Cerebellar nuclear complex (tissue), 1 donor: ENCODE measurements at places on chromosomes 4 and X.
A peak's percentile ranks its signal among the peaks of the same experiment; 100 is the strongest.

DNA sequence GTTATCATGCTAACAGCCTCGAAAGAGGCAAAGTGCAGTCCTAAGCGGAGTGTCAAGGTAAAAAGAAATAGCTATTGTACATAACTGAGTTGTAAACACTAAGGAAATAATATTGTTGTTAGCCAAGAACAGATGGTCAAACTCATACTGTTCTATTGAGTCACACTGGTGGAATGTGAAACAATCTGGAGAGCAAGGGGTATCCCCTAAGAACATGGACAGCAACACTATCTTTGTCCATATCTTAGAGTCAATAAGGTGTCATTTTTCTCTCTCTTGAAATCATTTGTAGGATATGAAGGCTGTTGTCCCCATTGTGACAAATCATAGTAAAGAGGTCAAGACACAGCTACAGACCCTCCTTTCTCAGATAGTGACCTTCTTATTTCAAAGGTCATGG is 4.5 kb upstream of the PDGFC start:
- no peak for DNase-seq

DNA sequence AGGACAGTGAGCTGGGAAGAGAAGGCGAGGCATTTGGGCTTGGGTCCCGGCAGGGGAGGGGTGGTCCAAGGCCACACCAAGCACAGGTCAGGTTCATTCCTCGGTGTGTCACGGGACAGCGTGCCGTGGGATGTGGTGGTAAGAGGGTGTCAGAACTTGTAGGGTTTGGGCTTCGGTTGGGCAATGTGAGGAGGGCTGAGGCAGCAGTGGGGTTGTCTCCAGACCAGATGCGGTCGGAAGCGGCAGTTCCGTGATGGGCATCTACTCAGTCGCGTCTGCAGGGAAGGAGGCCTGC is 22.1 kb downstream of the ADRA2C start:
- no peak for DNase-seq

GRCh38 chr4:177105536-177105935 is 204.1 kb upstream of the NEIL3 start:
- DNase-seq, result no peak

GRCh38 chr4:91116861-91117260 is 989.7 kb downstream of the CCSER1 start:
- no peak for DNase-seq

- DNase-seq, result no peak
These were observed 71.7 kb downstream of the SRPX start for GRCh38 chrX:38149016-38149415.

- DNase-seq, result no peak
These were observed 1.0 kb downstream of the SH3BGRL start for GRCh38 chrX:81202943-81203342.

- no peak for DNase-seq
These were observed 1606.4 kb upstream of the TENM3 start for GRCh38 chr4:180636696-180637404.

DNA sequence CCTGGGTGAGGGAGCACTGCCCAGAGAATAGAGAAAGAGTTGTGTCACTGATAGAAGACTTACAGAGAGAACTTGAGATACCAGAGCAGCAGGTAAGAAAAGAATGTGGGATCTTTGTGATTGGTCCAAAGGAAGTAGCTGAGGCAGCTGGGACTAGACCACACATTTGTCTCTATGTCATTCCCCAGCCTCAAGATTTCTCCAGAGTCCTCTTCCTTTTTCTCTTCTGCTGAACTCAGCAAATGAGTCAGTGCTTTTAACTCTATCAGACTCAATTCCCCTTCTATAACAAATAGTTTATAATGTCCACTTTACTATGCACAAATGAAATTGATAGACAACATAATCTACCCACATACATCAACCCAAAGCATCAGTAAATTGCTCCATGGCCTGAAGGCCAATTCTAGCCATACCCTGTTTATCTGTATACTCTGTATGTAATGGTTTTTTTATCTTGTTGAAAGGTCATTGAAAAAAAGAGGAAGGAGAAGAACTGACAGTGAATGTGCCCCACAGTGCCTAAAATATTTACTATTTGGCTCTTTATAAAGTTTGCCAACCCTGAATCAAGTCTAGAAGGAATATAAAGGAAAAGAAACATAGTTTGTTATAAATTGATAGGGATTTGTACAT is 38.2 kb downstream of the ETDC start:
- DNase-seq, result no peak

DNA sequence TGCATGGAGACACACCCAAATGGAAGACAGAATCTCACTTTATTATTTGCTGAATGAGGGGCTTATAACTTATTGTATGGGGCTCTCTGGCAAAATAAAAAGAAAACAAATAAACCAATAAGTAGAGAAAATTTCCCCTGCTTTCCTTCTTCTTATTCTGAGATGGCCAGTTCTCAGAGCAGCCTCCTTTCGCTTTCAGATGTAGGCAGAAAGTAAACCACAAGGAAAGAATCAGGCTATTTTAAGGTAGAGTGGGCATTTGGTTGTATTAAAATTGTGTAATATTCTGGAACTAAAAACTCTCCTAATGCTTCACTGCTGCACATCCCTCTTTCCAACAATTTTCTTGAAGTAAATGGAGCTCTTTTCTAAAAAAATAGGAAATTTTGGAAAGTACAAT is 241.8 kb downstream of the GALNTL6 start:
- no peak for DNase-seq

GRCh38 chrX:103730147-103730795 is 19.6 kb downstream of the TMEM31 start:
- DNase-seq, result no peak

DNA sequence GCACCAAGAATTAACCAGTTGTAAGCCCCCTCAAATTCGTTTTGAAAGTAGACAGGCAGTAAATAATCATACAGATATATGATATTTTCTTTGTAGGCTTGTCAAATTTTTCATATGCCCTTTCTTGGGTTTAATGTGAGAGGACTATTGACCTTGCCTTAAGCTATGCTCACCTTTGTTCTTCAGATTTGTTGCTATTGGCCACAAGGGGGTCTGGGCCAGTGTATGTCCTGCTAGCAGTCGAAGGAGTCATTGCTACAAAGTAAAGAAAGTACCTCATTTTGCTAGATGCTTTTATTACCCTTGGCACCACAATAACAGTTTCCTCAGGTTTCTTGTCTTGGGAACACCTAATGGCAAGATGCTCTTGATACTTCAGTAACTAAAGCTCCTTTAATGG is 51.7 kb downstream of the IGSF1 start:
- no peak for DNase-seq

- DNase-seq, result no peak
These were observed 177.8 kb upstream of the C1QTNF7 start for GRCh38 chr4:15250021-15250441.

- DNase-seq, result no peak
These were observed 234.3 kb downstream of the LAS1L start for GRCh38 chrX:65300104-65300809.

DNA sequence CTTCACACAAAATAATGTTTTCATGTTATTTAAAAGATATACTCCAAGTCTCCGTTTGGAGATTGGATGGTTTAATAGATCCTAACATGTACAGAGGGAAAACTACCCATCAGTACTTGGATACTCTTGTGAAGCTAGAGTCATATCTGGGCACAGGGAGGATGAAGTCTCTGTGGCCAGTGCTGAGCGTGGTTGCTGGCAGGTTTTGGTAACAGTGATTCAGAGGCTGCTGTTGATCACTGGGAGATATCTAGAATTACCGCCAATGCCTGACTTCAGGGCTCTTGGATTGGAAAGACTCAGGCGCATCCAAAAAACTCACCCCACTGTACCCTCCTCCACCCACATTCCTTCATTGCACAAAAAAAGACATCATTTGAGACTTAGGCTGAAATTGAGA is 107.2 kb upstream of the PGRMC2 start:
- DNase-seq, result no peak

- no peak for DNase-seq
These were observed 156.9 kb downstream of the SLIT2 start for GRCh38 chr4:20408611-20409010.

DNA sequence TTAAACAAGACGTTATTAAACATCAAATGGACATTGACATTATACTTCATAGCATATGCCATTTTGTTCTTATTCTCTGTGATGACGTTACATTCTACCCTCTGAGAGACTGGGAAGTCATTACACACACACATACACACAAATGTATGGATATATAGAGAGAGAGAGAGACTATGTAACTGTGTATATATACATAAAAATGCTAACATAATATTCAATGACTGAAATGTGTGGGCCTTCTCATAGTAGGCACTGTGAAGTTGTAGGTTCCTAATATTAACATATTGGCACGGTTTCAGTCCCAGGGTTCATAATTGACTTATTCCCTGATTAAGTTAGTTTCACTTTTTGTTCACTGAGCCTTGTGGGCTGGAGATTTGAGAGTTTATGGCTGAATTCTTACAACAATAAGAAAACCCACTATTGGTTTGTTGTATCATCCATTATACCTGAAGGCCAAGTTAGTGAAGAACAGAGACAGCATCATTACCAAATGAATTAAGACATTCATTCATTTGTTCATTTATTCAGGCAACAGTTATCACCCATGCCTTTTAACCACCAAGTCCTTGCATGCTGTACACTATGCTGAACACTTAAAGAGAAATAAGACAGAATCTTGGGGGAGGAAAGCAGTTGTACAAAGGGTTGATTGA is 68.5 kb downstream of the GAB1 start:
- DNase-seq, result no peak

- DNase-seq, result no peak
These were observed 28.8 kb upstream of the CFAP47 start for GRCh38 chrX:35890699-35891098.

- no peak for DNase-seq
These were observed 20.6 kb upstream of the FGFBP2 start for GRCh38 chr4:15983610-15984009.

DNA sequence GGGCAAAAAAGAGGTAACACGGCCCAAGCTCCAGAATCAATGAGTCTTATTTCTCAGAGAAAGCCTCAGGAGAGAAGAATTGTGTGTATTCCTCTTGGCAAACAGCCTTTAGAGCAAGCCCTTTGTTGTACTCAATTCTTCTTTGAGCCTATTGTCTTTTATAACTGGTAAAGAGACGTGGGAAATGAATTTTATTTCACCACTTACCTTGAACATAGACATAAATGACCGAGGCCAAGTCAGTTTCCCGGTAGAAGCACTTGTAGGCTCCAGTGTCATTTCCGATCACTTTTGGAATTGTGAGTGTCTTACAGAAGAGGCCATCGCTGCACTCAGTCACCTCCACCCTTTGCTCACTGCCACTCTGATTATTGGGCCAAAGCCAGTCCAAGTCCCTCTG is 7.0 kb downstream of the KDR start:
- DNase-seq, result no peak

DNA sequence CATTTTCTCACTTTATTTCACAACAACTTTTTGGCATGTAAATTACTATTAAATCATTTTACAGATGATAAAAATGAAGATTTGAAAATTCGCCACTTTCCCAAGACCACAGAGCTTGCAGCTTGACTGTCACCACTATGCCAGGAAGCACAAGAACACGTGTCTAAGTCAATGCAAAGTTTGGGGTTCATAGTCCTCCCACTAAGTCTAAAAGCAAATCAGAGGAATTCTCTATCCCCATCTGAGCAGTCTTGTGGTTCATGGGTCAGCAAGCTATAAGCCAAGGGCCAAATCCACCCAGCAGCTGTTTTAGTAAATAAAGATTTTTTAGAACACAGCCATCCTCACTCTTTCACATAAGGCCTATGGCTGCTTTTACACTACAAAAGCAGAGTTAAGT is 833.3 kb upstream of the INTU start:
- no peak for DNase-seq

- no peak for DNase-seq
These were observed 416.3 kb downstream of the PCDH10 start for GRCh38 chr4:133565379-133565778.

DNA sequence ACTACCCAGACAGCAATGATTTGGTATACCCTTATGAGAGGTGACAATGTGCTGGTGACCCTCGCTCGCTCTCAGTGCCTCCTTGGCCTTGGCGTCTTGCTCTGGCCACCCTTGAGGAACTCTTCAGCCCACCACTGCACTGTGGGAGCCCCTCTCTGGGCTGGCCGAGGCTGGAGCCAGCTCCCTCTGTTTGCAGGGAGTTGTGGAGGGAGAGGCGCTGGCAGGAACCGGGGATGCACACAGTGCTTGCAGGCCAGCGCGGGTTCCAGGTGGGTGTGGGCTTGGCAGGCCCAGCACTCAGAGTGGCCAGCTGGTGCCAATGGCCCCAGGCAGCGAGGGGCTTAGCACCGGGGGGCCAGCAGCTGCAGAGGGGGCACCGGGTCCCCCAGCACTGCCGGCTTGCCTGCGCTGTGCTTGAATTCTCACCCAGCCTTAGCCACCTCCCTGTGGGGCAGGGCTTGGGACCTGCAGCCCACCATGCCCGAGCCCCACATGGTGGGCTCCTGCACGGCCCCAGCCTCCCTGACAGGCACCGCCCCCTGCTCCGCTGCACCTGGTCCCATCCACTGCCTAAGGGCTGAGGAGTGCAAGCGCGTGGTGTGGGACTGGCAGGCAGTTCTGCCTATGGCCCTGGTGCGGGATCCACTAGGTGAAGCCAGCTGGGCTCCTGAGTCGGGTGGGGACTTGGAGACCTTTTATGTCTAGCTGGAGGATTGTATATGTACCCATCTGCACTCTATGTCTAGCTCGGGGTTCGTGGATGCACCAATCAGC is 857.0 kb upstream of the IGFBP7 start:
- no peak for DNase-seq

GRCh38 chr4:81550388-81550859 is 78.7 kb upstream of the RASGEF1B start:
- DNase-seq, result no peak

GRCh38 chrX:154526901-154527675 is 11.1 kb upstream of the FAM3A start:
- DNase-seq, result peak; percentile 16

- DNase-seq, result no peak
These were observed 9.1 kb downstream of the BMPR1B start for GRCh38 chr4:94766856-94767255.

- no peak for DNase-seq
These were observed 243.4 kb downstream of the PTTG2 start for GRCh38 chr4:38203609-38204008.

DNA sequence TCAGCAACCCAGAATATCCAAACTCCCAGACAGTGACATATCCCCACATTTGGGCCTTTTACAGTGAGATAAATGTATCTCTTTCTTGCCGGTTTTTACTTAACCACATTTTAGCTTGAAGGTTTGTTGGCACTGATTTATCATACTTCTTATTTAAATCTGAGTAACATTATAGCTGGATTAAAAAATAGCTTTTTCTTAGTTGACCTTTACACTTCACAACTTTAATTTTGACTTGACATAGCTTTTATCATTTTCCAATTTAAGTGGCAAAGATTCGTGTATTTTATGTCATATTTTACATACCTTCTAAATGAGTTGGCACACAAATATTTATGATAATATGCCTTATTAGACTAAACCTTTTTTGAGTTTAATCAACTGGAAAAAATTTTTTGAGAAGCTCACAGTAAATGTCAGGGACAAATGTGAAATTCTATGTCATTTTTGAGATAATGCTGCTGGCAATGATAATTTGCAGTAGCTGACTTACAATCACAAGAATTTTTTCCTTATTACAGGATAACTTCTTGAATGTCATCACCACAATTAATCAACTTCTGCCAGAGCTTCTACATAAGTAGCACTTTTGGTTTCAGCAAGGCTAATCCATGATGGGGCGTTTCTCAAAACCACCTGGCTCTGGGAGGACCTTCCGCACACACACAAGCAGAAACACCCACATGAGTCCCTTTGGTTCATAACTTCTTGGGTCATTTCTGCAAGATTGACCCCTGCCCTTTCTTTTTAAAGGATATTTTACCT is 80.3 kb downstream of the SYTL5 start:
- no peak for DNase-seq
